AG09309 (cell line): ENCODE measurements at places on chromosomes 7 and 10.

DNA sequence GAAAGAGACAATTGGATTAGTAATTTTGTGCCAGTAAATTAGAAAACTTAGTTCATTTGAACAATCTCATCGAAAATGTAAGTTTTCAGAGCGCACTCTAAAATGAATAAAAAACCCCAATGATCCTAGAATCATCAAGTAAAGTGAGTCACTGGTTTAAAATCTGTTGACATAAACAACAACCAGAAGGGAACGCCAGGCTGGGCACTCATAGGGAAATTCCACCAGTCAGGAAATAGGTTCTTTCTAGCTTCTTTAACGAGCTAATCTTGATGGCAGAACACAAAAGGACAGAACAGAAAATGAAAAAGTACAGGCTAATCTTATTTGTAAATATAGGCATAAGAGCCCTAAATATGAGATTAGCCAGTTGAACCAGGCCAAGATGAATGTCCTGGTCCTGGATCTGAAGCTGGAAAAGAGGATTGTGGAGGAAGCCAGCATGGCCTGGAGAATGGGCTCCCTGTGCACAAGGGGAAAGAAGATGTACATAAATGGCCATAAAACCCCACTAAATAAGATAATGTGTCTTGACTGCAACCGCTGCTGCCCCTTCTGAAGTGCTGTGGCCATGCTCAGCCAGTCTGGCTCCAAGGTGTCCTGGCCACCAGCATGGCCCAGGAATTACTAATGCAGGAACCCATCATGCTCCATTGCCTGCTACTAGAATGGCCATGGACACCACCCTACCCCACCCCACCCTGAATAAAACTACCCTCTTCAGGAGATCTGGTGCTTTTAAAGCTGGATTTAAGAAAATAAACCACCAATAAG, 114.0 kb downstream of the WDFY4 start:
- DNase-seq: no peak

DNA sequence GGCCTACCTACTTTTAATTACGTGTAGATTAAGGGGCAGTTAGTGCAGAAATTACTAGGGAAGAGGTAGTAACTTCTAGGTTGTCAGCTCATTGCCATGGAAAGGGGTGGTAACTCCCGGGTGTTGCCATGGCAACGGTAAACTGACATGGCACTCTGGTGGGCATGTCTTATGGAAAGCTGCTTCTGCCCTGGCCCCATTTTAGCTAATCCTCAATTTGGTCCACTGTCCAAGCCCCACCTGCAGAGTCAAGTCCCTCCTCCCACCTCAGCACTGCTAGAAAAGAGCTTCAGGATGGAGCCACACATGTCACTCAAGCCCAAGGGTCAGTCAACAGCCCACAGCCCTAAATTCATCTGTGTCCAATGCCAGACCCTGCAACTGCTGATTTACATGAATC, 7.5 kb upstream of the ZKSCAN1 start:
- DNase-seq: no peak

DNA sequence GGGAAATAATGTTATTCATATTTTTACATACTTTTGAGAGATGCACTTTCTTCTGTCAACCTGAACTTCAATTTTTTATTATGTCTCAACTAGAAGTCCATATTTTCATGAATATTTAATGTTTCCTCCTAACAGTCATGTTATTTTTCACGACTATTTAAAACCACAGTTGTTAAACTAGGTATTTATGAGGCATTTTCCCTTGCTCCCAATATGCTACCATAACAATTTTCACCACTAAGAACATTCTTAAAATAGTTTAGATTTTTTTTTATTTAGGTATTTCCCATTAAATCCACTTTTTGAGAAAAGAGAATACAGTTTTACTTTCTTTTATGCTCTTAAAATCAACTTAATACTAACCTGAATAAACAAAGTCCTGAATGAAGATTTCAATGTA, 89.4 kb downstream of the JAZF1 start:
- DNase-seq: no peak

GRCh38 chr7:33392148-33392547, 262.8 kb downstream of the BBS9 start:
- no peak for DNase-seq

DNA sequence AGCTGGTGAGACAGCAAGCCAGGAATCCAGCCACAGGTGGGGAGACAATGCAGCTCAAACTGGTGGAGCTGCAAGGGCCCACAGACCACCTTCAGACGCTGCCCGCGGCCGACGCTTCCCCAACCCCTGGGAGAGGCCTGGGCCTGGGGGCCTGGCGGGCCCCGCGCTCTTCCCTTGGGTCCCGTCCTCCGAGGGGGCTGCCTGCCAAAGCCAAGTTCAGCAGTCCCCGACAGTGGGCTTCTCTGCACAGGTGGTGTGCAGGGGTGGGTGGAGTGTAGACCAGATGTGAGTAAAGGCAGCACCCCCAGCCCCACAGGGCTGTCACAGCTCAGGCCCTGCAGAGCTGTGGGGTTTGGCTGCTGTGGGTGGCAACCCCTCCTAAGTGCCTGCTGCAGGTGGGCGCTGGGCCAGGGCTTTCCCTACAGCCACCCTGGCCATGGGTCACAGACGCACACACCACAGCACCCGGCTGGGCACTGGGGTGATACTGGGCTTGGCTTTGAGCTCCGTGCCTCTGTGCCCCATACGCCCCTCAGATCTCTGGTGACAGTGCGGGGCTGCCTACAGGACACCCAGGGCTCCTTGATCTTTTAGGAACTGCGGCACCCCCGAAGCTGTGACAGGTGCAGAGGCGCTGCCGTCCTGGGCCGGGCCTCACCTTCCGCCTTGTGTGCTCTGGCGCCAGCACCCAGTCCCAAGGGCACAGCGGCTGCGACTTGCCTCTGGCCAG, 20.5 kb downstream of the BNIP3 start:
- DNase-seq: no peak

- no peak for DNase-seq
Measured at GRCh38 chr7:157482517-157483087, 145.8 kb downstream of the DNAJB6 start.

- DNase-seq: no peak
Measured at GRCh38 chr7:14229047-14229446, 239.6 kb upstream of the ETV1 start.

- no peak for DNase-seq
Measured at GRCh38 chr10:70190581-70190980, 20.3 kb upstream of the SAR1A start.

- no peak for DNase-seq
Measured at GRCh38 chr7:371779-372545, 82.0 kb downstream of the FOXL3 start.

DNA sequence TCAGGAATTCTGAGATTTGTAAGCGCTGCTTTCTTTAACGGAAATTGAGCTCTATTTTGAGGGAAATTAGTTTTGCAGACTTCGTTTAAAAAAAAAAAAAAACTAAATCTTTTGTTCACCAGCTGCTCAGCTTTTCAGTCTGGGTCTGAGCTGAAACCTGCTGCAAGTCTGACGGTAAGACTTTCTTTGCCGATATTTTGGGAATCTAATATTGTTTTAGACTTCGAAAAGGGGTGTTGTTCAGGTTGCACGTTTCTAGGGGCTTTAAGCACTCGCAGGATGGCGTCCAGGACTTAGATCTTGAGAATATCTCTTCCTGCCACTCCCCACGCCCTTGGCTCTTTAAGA, 1.8 kb upstream of the MEOX2 start:
- DNase-seq: no peak

DNA sequence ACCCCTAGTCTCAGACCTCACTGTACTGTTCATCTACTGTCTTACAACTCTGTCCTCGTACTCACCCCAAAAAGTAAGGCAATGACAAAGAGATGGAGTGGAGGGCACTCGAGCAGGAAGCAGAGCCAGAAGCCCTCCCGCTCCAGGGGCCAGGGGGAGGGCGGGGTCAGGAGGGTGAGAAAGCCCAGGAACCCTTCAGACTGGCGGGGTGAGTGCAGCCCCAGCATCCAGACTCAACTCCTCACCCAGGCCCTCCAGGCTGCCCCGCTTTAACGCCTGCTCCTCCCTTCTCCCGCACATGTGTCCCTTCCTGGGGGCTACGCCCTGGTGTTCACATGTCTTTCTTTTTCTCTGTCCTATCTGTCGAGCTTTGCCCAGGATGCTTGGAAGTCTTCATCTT, 66.1 kb downstream of the CALML3 start:
- no peak for DNase-seq

GRCh38 chr7:12139416-12139815, 71.7 kb upstream of the TMEM106B start:
- DNase-seq: peak; percentile 18

DNA sequence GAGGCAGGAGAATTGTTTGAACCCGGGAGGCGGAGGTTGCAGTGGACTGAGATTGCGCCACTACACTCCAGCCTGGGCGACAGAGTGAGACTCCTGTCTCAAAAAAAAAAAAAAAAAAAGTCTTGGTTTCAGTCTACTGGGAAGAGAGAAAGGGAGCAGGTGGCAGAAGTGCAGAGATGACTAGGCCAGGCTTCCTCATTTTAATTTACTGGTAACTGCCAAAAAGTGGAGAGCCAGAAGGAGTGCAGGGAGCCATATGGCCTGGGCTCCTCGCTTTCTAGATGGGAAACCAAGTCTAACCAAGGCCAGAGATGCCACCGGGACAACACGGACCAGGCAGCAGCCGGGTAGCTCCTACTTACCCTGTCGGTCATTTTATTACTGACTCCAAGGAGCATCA, 12.2 kb downstream of the SEPHS1 start:
- no peak for DNase-seq

- DNase-seq: no peak
Measured at GRCh38 chr7:29852457-29852856, 46.1 kb downstream of the WIPF3 start.

DNA sequence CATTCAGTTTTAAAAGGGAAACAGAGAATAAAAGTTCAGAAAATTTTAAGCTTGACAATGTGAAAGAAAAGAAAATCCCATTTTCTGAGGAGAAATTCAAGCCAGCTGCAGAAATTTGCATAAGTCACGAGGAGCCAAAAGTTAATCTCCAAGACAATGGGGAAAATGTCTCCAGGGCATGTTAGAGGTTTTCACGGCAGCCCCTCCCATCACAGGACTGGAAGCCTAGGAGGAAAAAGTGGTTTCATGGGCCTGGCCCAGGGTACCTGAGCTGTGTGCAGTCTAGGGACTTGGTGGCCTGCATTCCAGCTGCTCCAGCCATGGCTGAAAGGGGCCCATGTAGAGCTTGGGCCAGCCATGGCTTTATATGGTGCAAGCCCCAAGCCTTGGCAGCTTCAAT, 59.6 kb upstream of the NXPH1 start:
- no peak for DNase-seq

DNA sequence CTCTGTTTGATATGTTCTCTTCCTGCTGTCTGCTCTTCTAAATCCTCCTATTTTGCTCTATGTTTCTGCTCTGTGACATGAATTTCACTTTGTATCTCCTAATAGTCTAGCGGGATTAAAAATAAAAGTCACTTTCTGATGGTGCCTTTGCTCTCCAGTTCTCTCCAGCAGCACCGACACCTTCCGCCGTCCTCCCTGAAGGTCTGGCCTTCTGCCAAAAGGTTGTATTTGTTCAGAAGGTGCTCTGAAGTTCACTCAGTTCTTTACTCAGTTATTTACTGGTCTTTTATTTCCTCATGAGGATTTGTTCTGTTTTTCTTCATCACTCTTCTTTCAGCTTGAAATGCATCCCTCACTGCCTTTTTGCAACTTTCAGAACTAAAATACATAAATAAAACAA, 11.2 kb upstream of the EPHA1 start:
- no peak for DNase-seq

DNA sequence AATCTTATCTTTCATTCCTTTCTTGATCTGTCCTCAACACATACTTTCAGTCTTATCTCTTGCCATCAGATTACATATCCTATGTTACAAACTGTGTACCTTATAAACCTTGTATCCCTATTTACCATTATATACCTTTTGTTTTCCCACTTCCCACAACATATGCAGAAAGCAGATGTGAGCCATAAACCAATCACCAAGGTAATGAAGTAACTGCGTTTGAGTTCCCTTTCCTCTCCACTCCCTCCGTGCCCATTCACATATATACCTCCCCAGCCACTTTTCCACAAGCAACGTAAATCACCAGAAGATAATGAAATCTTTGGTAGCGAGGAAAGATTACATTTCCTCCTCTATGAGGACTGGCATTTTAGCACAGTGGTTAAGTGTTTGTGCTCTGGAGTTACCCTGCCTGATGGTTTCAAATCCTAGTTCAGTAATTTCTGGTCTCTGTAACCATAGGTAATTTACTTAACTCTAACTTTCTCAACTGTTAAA, 55.5 kb upstream of the PHF14 start:
- no peak for DNase-seq

DNA sequence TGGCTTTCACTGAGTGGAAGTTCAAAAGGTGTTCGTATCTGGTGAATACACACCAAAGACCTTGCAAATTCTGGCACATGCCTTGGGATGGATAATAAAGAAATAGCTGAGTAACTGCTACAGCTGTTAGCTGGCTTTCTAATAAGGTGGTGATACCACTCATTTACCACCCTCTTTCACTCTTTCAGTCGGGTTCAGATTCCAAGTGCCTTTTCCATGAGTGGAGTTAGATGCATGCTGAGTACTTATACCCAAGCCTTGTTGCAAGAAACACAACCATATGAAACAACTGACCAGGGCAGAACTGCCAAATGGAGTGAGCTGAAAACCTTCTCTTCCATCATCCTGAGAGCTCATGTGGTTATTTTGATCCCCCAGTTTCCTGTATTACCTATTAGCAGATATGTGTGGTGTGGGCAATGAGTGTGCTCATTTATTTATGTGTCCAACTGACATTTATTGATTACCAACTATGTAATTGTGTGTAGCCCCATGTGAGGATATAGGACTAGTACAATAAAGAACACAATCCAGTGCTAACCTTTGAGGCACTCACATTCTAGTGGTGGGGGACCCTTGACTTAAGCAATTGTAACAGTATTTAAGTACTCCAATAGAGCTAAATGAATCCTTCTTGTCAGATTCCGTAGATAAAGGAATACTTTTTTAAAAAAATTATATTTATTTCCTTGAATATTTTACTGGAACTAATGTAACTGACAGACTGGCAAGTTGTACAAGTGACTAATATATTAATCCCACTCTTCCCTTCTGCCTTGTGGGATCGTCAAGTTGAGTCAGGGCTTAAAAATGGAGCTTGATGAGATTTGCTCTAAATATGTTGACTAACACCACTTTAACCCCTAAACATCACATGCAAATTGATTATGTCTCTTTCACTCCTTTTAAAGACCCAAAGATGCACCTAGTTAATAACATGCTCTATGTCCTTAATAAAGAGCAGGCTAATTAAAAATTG, 124.7 kb downstream of the ARID5B start:
- no peak for DNase-seq

DNA sequence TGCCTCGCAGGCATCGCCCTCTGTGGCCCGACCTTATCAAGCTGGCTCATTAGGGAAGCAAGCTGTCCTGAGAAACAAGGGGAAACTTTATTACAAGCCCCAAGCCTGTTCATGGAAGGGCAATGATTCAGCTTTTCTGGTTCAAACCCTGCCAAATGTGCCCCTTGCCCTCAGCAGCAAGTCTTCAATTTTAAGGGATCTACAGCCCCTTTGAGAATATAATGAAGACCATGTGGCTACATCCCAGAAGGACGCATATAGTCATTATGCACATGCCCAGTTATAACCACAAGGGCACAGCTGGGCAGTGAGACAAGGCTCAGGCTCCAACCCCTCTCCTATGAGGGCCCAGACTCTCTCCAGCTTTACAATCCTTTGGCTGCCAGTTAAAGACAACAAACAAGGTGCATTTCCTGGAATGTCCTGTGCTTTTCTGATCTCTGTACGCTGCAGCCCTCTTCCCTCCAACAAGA, 56.7 kb downstream of the DDC start:
- DNase-seq: no peak

- peak; percentile 96 for DNase-seq
Measured at GRCh38 chr10:62583876-62584615, 209.9 kb downstream of the ZNF365 start.

- no peak for DNase-seq
Measured at GRCh38 chr10:87837445-87837844, 19.4 kb upstream of the ATAD1 start.
